NCI-H1930 (cell line): ENCODE measurements at places on chromosomes 6 and 20.

DNA sequence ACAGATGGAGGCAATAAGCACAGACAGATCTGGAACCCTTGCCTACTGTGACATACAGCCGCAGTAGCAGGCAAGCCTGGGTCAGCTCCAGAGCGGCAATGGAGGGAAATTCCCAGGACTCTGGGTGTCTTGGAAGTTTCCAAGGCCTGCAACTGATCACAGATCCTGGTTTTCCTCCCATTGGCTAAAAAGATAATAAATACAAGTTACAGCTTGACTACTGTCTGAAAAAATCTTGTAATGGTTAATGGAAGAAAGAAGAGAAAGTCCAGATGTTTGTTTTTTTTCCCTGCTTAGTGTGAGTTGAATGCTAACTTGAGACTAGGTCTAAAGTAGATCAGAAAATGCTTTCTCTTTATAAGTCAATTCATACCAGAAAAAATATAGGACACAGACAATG, 307.6 kb downstream of the ALDH8A1 start:
- no peak for DNase-seq

DNA sequence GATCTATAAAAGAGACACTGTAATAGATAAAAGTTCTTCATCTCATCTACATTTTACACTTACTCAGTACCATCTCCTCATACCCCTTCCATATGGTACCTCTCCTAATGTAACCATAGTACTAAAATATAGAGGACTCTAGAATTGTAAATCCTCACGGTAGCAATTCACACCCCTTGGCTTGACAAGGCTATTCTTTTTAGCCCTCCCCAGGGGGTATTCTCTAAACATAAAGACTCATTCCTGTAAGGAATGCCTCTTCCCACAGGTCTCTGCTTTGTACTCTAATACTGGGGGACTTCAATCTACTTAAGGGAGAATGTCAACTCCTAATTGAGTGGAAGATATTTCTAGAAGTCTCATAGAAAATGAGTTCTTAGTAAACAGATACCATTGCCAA, 85.9 kb downstream of the VIP start:
- DNase-seq = no peak

- peak; percentile 65 for DNase-seq
Measured at GRCh38 chr20:49484180-49485140, 2.0 kb upstream of the KCNB1 start.

DNA sequence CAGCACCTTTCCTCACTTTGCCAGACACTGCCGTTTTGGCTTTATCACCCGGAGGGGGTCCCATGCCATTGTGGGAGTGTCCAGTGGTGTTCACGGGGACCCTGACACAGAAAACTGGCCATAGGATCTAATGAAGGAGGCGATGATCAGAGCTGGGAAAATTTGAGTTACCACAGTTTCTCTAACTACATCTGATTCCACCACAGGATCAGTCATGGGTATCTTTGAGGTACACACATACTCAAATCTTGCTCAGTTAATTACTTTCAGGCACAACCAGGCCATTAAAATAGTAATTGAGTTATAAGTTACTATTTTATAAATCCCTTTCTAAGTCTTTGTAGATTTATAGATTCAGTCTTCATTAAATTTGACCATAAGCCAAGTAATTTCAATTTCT, 215.1 kb downstream of the PRL start:
- no peak for DNase-seq
